ENCODE measurements at places on chromosomes 7 and 10.

DNA sequence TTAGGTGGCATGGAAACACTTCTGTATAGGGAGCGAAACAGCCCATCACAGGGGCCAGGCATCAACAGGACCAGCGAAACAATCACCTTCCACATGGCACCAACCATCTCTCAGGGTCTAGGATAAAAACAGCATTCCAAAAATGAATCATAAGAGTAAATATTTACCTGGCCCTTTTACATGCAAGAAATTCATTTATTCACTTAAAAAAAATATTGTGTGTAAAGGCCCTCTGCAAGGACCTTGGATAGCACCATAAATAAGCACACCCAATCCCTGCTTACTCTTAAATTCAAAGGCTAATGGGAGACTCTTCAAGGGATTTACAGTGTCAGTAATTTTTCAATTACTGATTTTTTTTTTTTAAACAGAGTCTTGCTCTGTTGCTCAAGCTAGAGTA, 25.4 kb downstream of the CPVL start:
- DNase-seq: no peak

GRCh38 chr10:70540089-70540788, 61.7 kb downstream of the PALD1 start:
- DNase-seq: no peak

GRCh38 chr7:103762065-103762760, 227.2 kb downstream of the RELN start:
- no peak for DNase-seq

- DNase-seq: no peak
Measured at GRCh38 chr7:23242321-23242720, 4.3 kb upstream of the GPNMB start.

GRCh38 chr7:7639421-7639820, 1.1 kb upstream of the UMAD1 start:
- DNase-seq: no peak

DNA sequence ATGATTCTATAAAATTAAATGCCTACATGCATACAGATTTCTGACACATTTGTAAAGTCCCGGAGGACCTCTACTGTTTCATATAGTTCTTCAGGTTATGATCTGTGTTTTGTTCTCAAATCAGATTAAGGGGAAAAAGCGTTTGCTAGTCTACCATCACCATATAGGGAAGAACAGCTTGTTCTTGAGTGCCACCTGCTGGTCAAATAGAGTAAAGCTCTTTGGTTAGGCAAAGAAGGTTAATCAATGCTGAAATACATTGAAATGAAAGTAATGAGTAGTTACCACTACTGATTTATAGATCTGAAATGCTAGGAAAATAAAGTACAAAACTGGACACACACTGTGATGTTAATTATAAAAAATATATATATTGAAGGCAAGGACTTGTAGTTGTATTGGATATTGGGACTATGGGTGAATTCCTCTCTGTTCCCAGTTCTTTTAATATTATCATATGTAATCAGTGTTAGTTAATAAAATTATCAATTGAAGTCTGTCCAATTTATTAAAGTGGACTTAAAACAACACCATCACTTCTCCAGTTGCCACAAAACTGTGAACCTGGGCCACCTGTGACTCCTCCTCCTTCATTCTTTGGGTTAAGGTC, 72.6 kb upstream of the PDLIM1 start:
- DNase-seq: no peak

- DNase-seq: no peak
Measured at GRCh38 chr7:136014659-136015058, 37.5 kb upstream of the MTPN start.

DNA sequence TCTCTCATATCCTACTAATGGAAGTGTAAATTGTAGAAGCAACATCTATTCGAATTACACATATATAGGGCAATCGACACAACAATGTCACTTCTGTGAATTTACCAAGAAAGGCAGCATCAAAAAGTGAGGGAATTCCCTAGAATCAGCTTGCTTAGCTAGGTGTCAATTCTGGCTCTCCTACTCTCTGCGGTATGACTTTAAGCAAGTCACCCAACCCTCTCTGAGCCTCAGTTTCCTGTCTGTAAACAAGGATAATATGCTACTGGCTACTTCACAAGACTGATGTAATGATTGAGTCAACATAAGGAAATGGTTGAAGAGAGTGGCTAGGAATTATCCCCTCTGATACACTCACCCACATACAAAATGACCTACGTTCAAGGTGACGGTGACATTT, 19.4 kb downstream of the CCDC6 start:
- no peak for DNase-seq

- no peak for DNase-seq
Measured at GRCh38 chr10:112525200-112525599, 78.2 kb downstream of the VTI1A start.

- no peak for DNase-seq
Measured at GRCh38 chr10:124342821-124343170, 75.9 kb downstream of the OAT start.

DNA sequence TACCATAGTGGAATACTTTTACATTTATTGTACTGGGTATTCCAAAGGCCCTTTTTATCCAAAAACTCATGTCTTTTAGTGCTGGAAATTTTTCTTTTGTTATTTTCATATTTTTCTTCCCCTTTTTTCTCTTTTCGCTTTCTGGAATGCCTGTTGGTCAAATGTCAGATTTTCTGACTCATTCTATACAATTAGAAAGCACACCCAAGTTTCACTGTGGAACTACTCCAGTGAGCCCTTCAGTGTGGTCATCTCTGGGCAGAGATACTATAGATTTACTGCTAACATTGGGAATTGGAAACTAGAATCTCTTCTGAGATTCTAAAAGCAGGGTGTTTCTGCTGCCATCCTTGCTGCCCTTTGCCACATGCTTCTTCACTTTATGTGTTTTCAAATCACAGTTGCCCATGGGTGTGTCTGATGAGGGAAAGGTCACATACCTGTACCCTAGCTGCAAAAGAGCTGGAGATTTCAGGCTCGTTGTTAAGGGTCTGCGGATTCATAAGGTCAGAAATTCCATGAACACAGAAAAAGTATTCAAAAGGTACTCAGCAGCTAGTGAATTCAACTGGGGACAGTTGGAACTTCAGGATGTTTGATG, 5.6 kb upstream of the WASL start:
- DNase-seq: no peak

DNA sequence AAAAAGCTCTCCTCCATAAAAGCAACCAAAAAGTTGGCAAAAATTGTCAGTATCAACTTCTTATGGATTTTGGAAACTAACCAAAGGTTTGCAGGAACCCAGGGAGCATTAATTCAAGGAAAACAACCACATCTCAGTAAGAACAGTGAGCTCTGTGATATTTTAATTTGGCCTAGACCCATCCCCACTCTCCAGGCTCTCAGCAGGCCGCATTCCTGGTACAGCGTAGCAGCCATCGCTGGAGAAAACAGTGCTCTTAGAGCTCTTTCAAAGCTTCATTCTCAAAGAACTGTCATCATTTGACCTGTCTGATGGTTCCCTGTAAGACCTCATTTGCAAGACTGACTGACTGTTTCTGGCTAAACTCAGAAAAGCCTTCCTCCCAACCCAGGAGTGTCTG, 81.9 kb downstream of the NUDCD3 start:
- DNase-seq: no peak

GRCh38 chr10:89966211-89966610, 264.8 kb downstream of the KIF20B start:
- no peak for DNase-seq

DNA sequence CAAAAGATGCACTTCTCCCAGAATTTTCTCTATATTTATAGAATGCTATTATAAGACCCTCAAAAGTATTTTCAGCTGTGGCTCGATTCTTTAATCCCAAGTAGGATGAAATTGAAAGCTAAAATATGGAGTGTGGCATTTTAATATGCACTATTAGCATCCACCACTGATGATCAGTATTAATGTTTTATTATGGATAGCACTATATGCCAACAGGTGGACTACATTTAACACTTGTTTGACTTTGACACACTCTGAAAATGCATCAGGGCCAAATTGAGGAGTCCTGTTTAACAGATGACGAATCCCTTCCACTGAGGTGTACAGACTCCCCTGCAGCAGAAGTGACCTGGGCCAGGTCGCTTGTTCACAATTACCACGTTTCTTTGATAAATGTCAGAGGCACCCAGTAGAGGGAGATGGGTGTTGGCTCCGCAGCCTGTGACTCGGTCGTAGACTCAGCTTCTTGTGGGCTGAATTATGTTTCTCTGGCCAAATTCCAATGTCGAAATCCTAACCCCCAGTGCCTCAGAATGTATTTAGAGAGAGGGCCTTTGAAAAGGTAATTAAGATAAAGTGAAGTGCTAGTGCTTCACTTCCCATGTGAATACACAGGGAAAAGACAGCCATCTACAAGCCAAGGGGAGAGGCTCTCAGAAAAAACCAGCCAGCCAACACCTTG, 48.1 kb downstream of the WIPF3 start:
- DNase-seq: no peak

- DNase-seq: no peak
Measured at GRCh38 chr10:123417414-123417813, 248.7 kb upstream of the GPR26 start.

Measured in activated CD4-positive, alpha-beta T cell treated with anti-CD3 and anti-CD28 coated beads, Interleukin-2, amount 50 U/mL, for 24 hours (primary cell).